Lower leg skin (tissue), 4 donors: ENCODE measurements at places on chromosomes 12 and 14.
A peak's percentile ranks its signal among the peaks of the same experiment; 100 is the strongest.

- peak; percentile 94 for DNase-seq
Observed at GRCh38 chr12:124379938-124380754, 85.3 kb downstream of the RFLNA start.

GRCh38 chr12:76777765-76778216, 13.9 kb downstream of the ZDHHC17 start:
- no peak for DNase-seq

GRCh38 chr12:89357297-89357730, 5.0 kb upstream of the DUSP6 start:
- no peak for DNase-seq

GRCh38 chr14:36356862-36357261, 36.4 kb upstream of the MBIP start:
- DNase-seq = no peak

GRCh38 chr12:53034459-53034858, 15.4 kb upstream of the TNS2 start:
- no peak for DNase-seq

- no peak for DNase-seq
Observed at GRCh38 chr14:95434121-95434520, 82.3 kb downstream of the SYNE3 start.
